ENCODE measurements at places on chromosomes 12 and 14.

DNA sequence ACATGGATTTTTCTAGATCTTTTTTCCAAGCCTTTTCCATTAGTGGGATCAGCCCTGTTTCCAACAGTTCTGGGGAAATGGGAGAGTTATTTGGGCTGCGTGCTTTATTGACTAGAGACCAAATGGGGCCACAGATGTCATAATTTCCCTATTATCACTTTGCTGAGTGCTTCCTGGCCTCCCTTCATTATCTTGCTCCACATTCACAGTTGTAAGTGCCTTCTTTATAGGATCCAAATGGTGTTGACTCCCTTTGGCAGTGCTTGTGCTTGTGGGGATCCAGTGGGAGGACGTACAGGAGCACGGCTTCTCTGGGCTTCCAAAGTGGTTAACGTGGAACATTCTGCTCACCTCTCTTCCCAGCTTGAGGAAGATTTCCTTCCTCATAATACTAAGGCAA lies 141.0 kb upstream of the RMST start:
- no peak for DNase-seq

GRCh38 chr14:87196436-87196835 lies 796.5 kb downstream of the GALC start:
- no peak for DNase-seq

GRCh38 chr12:2523844-2524243 lies 270.9 kb upstream of the FKBP4 start:
- DNase-seq = no peak

GRCh38 chr14:34034447-34035176 lies 83.7 kb upstream of the EGLN3 start:
- no peak for DNase-seq

GRCh38 chr12:13435235-13435933 lies 238.9 kb downstream of the EMP1 start:
- no peak for DNase-seq

DNA sequence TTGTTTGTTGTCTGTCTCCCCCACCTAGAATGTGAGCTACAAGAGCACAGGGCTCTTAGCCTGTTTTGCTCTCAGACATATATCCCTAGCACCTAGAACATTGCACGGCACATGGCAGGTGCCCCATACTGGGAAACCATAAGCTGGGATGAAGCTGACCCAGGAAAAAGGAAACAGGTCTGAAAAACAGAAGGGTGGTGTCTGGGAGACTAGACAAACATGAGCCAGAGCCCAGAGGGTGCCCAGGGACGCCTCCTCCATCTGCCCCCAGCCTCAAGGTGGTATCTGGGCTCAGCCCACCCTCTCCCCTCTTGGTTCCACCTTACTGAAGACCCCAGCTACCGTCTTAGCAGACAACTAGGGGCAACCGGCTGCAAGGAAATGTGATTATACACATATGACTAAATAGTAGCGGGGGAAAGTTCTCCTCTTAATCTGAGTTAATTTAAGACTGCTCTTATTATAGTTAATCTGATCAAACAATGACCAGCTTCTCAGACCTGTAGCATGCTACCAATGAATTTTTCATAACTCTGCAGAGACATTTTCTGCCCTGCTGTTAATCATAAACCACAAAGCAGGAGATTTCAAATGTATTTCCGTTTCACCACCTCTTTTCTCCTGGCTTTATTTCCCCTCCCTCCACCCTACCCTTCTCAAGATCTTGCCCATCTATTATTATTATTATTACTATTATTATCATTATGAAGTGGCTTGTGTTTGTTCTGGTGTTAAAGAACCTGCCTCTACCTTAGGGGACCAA lies 31.9 kb downstream of the KSR2 start:
- no peak for DNase-seq

DNA sequence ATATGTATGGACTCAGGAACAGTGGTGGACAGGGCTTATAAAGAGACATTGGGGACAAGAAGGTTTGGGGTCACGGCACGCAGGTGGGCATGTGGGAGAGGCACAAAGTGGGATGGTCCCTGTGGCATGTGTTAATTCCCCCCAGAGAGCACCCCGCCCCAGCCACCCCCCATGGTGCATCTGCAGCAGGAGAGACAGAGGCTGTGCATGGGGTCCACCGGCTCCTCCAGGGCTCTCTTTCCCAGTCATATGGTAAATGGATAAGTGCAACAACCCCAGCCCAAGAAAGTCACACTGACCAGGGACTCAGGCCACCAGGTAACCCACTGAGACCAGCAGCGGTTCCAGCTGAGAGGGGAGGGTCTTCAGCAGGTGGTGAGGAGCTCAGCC lies 242.1 kb downstream of the BCL11B start:
- DNase-seq = no peak

GRCh38 chr12:61356485-61356884 lies 903.7 kb upstream of the USP15 start:
- DNase-seq = no peak

DNA sequence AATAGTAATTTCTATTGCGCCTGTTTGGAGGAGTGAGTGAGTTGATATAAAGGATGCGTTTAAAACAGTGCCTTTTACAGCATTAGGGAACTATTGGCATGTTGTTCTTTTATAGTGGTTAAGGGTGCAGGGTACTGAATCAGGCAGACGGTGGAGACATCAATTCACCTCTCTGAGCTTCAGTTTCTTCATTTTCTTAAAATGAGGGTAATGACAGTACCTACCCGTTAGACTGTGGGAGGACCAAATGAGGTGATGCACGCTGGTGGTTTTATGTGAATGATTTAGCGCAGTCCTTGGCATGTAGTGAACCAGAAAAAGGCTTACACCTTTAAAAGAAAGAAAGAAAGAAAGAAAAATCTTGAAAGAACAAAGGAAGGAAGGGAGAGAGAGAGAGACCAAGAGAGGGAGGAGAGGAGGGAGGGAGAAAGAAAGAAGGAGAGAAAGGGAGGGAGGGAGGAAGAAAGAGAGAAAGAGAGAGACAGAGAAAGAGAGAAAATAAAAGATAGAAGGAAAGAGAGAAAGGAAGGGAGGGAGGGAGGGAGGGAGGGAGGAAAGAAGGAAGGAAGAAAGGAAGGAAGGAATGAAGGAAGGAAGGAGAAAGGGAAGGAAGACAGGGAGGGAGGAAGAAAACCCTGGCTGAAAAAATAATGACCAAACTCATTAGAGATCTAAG lies 22.2 kb upstream of the CCND2 start:
- DNase-seq = no peak

DNA sequence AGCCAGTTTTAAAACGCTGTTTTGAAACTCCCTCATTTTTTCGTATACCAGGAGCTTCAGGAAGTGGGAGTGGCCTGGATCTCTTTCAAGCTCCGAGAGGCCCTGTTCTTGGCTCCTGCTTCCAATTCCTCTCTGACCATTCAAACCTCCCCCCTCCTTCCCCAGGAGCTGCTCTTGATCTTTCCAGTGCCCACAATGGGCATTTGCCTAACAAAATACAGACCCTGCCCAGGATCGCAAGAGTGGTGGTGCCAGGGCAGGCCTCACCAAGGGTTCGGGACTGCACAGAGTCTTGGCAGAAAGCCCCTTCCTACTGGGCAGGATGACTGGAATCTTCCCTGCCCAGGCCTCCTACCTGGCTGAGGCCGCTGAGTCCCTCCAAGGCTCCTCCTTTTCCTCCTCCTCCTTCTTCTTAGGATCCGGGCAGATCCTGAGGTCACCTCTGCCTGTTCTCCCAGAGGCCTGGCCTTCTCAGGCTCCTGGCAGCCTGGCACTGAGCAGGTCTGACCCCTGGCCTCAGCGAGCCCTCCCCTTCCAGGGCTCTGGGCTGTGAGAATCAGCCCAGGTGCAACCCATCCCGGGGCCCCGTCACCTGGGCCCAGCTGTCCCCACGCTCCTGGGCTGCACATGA lies 46.9 kb upstream of the NOS1 start:
- DNase-seq = no peak

DNA sequence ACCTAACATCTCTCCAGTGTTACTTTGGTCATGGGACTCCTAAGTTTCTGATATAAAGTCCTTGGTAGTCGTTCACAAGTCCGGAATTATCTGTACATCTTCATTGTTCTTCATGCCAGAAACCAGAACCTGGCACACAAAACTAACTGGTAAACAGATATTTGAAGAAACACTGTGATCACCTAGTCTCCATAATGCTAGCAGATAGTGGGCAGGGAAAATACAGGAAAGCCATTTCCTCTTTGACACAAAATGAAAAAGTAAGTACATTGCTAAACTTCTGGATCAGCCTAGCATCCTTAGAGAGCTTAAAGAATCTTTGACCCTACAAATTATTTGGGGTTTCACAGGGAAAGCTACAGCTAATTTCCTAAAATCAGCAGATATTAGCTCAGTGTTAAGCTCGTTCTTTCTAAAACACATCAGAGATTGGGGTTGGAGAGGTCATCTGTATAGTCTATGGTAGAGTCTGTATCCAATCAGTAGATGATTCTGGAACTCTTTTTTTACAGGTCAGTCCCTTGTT lies 4.8 kb downstream of the DDIT3 start:
- DNase-seq = no peak

GRCh38 chr12:109589691-109590245 lies 16.2 kb downstream of the MVK start:
- DNase-seq = no peak

Measured in stimulated activated CD4-positive, alpha-beta T cell treated with anti-CD3 and anti-CD28 coated beads, Interleukin-1b, Interleukin-23, amount 100 ng/mL, for 1 hour (primary cell).